ENCODE measurements at places on chromosomes 2 and 18.

DNA sequence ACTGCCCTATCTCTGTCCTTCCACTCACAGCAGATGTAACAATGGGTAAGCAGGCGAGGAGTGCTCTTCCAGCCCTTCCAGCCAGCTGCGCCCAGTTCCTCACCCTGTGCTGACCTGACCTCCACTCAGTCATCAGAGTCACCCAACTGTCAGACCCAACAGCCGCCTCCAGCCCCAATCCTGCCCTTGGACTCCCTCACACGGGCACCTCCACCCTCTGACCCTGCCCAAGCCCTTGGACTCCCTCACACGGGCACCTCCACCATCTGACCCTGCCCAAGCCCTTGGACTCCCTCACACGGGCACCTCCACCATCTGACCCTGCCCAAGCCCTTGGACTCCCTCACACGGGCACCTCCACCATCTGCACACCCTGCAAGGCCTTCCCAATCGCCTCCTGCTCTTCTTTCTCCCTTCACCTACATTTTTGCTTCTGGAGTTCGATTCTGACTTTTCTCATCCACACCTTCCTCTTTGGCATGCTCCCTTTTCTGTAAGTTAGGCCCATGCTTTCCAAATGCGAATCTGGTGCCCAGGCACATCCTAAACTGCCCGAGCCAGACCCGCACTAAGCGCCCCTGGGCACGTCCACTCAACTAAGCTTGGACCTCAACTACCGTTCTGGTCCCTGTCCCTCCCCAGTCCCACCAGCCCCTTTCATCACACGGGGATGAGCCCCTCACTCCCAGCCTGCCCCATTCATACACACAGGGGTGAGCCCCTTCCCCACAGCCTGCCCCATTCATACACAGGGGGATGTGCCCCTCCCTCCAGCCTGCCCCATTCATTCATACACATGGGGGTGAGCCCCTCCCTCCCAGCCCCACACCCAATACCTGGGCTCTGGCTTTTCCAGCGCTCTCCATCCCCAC, 15.9 kb downstream of the EIPR1 start:
- DNase-seq: no peak

- DNase-seq: no peak
Measured at GRCh38 chr2:4020649-4021048, 317.3 kb downstream of the DCDC2C start.

DNA sequence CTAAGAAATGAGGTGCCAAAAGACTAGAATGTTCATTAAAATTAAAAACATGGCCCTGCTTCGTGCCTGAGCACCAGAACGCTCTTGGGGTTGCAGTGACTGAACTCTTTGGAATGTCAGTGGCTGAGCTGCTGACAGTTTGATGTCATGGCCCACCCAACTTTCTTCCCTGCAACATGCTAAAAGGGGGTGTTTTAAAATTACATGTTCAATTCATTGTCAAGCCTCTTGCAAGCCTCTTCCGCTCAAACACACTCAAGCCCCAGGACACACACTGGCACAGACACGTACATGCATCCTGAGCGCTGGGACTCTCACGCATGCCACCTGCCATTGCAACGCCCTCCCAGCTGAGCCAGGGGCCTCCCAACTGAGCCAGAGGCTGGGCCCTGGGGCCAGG, 12.6 kb downstream of the RUFY4 start:
- DNase-seq: no peak

GRCh38 chr18:34738175-34738894, 28.2 kb downstream of the DTNA start:
- no peak for DNase-seq

Measured in stimulated activated CD4-positive, alpha-beta T cell treated with anti-CD3 and anti-CD28 coated beads, TNF-alpha, amount 100 ng/mL, for 4 hours (primary cell).